ENCODE measurements at places on chromosomes 13 and 19.

DNA sequence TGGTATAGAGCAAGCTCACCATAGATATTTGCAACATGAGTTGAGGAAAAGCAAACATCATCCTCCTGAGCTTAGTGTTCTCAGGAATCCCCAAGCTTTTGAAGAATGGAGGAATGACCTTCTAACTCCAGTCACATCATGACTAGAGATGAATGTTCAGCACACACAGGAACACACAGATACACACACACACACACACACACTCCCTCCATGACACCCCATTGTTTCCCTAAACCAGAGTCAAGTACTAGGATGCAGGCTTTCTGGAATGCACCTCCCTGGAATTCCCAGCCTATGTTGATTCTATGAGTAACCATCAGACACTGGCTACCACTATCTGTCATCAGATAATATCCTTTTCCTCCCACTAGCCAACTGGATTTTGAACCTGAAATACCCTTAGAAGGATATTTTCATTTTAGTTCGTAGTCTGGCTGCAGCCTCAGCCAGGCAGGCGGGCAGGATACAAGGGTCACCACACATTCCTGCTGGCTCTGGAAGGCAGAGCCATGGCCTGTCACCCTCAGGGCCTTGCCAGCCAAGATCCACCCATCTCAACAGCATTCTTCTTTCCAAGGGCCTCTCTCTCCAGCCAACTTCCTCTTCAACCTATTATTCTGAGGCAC lies 162.4 kb downstream of the FOXO1 start:
- no peak for DNase-seq

DNA sequence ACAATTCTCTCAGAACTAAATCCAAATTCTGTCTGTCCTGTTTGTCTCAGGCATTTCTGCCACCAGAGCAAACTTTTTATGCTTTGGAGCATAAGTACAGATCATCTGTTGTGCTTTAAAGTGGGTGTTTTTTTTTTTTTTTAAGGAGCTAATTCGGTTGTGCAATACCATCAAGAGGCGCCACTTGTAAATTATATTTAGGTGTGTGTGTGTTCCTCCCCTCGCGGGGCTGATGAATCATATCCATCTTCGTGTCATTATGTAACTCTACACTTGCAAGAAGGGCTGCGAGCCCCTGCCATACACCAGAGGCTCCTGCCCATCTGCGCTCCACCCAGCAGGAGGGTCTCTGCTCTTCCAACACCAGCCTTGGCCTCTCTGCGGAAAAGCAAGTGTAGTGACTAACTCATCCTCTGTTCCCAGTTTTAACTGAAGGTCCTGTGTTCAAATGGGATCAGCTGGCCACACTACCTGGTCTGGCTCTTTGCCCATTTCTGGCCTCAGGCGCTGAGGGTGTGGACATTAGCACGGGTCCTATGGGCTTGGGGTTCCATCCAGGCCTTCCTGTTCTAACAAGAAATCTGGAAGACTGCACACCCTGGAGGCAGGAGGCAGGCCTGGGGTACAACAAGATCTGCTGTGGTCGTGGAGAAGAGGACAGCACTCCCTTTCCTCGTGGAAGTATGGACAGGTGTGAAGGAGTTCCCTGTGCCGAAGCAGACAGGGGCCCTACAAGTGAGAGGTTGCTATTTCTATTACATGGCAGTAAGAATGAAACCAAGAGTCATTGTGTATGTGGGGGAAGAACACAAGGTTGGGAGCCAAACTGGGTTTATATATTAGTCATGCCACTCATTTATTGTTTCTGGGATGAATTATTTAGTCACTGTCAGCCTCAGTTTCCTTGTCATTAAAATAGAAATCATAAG lies 96.1 kb upstream of the MBNL2 start:
- DNase-seq: no peak

DNA sequence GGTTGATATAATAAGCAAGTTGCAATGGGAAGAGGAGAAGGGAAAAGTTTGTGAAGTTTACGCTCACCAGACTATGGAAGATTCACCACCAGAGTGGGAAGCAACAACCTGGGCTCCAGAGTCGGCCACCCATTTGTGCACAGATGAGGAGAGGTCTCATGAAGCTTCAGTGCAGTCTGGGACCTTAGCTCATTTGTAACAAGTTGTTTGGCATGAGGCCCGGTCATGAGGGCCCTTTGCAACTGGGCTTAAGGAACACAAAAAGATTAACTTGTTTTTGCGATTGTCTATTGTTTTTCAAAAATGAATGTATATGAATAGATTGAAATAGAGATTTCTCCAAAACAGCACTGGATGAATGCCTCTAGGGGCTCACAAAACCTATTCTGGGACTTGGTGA lies 94.2 kb downstream of the ZNF737 start:
- no peak for DNase-seq

- DNase-seq: no peak
Measured at GRCh38 chr19:48615231-48616040, 560 bp upstream of the FAM83E start.

DNA sequence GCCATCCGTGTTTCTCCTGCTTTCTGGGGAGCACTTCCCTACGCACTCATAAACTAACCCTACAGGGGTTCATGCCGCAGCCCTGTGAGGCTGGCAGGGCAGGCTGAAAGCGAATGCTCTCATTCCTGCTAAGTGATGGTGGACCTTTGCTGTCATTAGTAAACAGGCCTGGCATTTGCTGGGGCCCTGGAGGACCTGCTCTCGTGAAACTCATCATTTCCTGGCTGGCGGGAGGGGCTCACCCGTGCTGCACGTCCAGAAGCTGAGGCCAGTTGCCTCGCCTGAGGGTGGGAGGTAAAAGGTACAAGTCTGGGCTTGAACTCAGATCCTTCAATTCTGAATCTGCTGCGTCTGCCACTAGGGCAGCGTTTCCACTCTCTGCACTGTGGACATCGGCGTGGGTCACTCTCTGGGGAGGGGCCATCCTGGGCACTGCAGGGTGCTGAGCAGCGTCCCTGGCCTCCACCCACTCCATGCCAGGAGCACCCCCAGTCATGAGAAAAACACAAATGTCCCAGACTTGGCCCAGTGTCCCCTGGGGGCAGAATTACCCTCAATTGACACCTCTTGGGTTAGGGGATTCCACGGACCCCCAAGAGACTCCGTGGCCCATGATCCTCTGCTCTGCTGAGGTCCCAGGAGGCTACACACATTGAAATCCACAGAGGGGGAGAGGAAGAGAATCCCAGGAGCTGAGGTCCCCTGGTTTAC lies 7.0 kb downstream of the MOB3A start:
- DNase-seq: no peak

DNA sequence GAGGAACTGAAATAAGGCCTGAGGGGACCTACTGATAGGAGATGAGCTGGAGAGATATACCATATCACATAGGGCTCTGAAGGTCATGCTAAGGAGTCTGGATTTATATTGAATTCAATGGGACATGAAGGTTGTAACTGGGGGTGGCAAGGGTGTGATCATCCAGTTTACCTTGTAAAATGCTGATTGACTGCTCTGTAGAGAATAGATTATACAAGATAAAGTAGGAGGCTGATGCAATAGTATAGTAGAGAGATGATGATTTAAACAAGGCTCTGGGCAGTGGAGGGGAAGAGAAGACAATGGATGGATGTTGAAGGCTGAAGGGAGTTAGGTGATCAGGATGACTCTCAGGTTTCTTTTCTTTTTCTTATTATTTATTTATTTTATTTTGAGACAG lies 18.0 kb upstream of the PAN3 start:
- DNase-seq: no peak

- DNase-seq: no peak
Measured at GRCh38 chr19:36093687-36094086, 17.3 kb upstream of the OVOL3 start.

- DNase-seq: no peak
Measured at GRCh38 chr13:101412076-101412475, 4.2 kb downstream of the NALCN start.

- no peak for DNase-seq
Measured at GRCh38 chr19:43638214-43638994, 1.2 kb downstream of the CADM4 start.

DNA sequence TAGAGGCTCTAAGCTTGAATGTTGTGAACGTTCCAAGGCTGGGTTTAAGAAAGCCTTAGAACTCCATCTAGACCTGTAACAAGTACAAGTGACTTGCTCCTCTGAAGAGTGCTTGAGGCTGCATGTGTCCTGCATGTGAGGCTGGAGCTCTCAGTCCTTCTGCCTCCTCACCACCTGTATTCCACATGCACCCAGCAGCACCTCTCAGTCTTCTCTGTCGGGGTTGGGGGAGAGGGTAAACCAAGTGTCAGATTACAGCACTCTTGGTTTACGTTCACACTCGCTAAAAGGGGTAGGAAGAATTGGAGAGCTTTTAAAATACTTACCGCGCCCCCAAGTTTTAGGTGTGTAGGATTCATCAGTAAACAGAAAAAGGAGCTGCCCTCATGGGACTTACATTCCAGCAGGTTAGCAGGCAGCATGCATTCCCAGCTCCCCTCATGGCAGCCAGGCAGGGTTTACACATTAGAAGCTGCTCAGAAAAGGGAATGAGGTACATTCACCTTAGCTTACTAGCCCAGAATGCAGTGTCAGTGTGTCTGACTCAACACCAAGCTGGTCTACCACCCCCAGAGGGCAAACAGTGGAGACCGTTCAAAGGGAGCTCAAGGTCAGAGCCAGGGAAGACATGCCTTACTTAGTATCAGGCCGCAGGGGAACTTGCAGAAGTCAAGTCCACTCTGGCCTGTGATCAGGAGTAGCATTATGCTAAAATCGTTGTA lies 248.1 kb downstream of the PCCA start:
- DNase-seq: no peak

GRCh38 chr13:112469071-112469745 lies 93.1 kb downstream of the SPACA7 start:
- DNase-seq: no peak

GRCh38 chr13:30892966-30893365 lies 13.1 kb upstream of the MEDAG start:
- no peak for DNase-seq

- DNase-seq: no peak
Measured at GRCh38 chr19:5707576-5708575, 12.1 kb downstream of the LONP1 start.

- DNase-seq: no peak
Measured at GRCh38 chr13:73429701-73430100, 370.9 kb downstream of the KLF5 start.

- no peak for DNase-seq
Measured at GRCh38 chr13:43376596-43376995, 353.2 kb downstream of the DNAJC15 start.

DNA sequence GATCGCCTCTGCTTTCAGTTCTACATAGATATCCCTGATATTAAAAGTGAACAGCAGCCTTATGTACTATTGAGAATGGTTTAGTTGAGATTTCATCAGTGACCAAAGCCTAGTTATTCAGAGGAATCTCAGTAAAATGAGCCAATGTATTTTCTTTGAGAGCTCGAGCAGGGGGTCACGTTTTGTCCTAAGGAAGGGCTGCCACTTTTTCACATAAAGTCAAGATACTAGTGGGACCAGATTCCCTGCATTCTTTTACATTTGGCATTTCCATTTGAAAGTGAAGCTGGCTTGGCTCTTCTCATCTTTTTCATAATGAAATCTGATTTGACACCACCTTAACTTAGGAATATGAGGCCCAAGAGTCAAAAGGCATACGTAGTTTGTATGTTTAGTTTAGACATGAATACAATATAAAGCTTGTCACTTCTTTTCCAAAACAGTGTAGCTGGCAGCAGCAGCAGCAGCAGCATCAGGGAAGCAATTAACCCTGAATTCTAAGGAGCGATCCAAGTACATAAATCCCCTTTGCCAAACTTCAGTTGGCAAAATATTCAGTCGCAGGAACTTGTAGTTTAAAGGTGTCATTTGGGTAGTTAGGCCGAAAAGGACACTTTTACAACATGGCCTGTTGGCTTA lies 1752.2 kb upstream of the PCDH20 start:
- DNase-seq: no peak

- DNase-seq: no peak
Measured at GRCh38 chr19:36605877-36606478, 865 bp downstream of the ZNF382 start.

- no peak for DNase-seq
Measured at GRCh38 chr13:51229731-51230130, 7.5 kb downstream of the FAM124A start.

GRCh38 chr19:51186323-51186722 lies 38.6 kb upstream of the CD33 start:
- DNase-seq: no peak

DNA sequence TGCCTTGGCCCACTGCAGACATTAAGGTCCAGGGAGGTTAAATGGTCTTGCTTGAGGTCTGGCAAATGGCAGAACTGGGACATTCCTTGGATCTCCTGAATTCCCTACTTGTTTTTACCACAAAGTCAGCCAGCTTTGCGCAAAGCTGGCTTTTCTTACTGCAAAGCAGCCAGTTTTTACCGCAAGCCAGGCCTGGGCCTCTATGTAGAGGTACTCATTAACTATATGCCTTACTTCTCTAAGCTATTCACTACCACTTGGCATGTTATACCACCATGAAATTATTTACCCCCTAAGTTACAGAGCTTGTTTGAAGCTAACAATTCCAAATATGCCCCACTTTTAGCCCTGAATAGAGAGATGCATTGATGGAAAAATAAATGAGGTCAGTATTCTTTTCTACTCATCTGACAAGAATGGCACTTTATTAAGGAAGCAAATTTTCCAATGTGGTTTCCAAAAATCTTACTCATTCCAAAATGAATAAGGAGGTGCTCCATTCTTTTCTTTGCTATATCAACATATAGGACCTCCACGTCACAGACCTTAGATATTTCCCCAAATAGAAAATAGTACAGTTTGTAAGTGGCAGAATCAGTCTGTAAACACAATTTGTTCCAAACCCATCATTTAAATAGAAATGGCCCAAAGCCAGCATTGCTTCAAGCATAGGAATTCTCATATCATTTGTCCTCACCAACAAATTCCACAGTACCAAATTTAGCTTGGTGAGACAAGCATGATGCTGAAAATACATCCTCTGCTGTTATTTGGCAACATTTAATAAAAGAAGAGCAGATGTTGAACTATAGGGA lies 143.9 kb upstream of the TSC22D1 start:
- DNase-seq: no peak

DNA sequence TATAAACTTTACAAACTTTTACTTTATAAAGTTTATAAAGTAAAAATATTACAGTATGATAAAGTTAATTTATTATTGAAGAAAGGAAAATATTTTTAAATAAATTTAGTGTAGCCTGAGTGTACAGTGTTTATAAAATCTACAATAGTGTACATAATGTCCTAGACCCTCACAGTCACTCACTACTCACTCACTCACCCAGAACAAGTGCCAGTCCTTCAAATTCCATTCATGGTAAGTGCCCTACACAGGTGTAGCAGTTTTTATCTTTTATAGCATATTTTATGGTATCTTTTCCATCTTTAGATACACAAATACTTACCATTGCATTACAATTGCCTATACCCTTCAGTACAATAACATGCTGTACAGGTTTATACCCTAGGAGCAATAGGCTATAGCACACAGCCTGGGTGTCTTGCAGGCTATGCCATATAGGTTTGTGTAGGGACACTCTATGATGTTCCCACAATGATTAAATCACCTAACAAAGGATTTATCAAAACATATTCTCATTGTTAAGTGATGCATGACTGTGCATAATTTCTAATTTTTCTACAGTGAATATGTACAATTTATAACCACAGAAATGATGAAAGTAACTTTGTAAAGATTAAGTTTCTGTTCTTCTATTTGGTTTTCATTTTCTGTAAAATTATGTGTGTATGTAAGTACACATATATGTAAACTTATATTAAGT lies 98.0 kb downstream of the SPRY2 start:
- no peak for DNase-seq
